Left renal cortex interstitium (tissue), 4 donors: ENCODE measurements at places on chromosomes 7 and 10. TPM values are rescaled to one million over a fixed set of nuclear protein-coding genes. Genes with fewer than 3 reads are reported as not detected.

The EN2 gene
- polyA plus RNA-seq = 0.24 TPM

The TAF6 gene
- 73.0 TPM for polyA plus RNA-seq

The CALN1 gene
- 1.1 TPM for polyA plus RNA-seq

- no peak for DNase-seq
These were observed 136.5 kb upstream of the UNC5B start for GRCh38 chr10:71075759-71076472.

GRCh38 chr10:89639326-89639725 is 5.7 kb downstream of the PANK1 start:
- no peak for DNase-seq

GRCh38 chr7:133804127-133804526 is 323.0 kb upstream of the LRGUK start:
- DNase-seq = no peak

GRCh38 chr7:144391823-144392255 is 11.7 kb downstream of the NOBOX start:
- no peak for DNase-seq

GRCh38 chr10:78775891-78776290 is 292.9 kb upstream of the ZMIZ1 start:
- DNase-seq = no peak

- no peak for DNase-seq
These were observed 113.1 kb downstream of the RNF32 start for GRCh38 chr7:156753630-156754029.

DNA sequence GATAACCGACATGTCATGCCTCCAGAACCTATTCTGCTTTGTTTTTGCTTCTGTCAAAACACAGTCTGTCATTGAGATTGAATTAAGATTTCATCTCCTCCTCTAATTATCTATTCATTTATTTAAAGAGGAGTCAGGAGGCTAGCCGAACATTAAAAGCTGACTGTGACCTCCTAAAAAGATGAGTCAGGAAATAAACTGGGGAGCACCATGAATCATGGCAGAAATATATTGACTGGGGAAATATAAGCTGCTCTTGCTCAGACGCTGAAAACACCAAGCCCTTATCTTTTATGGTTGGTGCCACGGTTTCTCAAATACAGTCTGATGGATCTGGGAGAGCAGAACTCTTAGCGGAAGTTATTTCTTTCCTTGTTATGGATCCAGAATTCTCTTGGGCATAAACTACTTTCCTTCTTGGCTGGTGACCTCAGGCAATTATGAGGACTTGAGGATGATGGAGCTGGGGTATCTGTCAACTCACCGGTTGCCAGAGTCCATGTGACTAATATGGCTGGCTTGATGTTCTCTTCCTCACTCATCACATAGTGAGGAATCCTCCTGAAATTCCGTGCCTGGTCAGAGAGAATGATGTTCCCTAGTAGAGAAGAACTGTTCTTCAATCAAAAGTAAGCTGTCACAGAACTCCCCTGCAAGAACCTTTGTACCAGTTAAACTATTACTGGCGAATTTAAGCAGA is 307.6 kb upstream of the PHYHIPL start:
- no peak for DNase-seq

DNA sequence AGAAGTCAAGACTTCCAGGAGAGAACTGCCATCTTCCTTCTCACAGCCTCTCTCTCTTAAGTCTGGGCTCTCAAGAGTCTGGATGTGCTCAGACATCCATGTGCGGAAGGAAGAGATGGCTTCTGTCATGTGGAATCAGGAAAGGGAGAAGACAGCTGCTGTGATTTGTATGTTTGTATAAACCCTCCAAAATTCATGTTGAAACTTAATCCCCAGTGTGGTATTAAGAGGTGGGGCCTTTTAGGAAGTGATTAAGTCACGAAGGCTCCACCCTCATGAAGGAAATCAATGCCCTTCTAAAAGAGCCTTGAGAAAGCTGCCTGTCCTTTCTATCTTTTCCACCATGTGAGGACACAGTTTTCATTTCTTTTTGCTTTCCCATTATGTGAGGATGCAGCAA is 73.9 kb upstream of the PTN start:
- DNase-seq = no peak

DNA sequence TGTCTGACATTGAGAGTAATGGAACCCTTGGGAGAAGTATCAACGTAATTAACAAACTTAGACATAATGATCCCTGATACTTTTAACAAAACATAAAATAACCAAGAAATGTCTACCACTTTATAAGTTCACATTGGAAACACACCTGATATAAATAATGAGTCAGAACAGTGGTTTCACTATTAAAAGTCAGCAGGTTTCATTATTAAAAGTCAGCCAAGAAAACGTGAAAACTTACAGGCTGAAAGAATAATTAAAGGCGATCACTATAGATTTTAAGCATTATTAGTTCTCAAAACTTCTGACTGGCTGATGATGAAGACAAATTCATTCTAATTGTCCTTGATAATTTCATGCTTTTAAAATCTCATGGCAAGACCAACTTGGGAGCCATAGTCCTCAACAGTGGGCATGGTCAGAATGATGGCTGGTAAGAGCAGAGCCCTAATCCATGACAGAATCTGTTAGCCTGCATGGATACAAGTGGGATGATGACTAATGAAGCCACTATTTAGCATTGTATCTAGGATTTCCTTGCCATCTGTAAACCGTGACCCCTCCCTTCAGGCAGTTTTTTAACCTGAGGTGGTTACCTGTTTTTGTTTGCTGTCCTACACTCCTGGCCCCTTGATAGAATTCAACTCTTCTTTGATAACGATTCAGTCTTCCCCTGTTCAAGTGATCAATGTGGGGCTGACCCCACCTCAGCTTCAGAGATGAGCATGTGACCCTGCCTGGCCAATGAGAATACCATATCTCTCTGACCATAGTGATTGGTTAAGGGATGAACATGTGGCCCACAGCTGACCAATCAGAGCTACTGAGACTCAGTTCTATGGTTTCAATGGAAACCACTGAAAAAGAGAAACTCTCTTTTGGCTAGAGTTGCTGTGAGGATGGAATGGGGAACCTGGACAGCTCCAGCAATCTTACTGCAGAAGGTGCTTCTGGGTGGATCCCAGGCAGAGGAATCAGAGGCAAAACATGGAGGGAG is 151.0 kb downstream of the PLPP4 start:
- no peak for DNase-seq

DNA sequence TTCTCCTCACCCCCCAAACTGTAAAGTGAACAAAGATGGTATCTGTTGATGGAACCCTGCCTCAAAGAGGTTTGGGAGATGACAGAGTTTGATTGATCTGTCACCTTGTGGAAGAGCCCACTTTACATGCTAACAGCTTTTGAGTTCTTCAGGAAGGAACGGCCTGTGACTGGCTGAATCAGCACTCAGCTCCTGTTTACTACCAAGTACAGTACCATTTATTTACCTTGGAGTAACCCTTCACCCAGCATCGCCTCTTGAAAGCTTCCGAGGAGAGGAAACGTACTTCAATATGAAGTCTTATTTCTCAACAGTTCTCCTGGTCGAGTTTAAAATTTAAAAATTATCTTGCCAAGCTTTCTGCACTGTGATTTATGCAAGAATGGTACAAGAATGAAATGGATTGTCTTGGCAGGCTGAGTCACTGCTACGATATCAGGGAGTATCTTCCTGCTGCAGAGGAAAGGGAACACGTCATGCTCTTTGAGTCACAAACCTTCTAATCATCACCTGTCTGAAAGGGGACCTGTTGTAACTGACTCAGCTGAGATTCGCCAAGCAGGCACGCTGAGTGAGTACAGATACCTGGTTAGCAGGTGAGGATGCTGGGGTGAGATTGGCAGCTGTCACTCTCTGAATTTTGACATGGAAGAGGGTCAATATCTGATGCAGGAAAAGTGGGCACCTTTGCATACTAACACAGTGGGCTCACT is 30.1 kb downstream of the KLF6 start:
- DNase-seq = no peak

DNA sequence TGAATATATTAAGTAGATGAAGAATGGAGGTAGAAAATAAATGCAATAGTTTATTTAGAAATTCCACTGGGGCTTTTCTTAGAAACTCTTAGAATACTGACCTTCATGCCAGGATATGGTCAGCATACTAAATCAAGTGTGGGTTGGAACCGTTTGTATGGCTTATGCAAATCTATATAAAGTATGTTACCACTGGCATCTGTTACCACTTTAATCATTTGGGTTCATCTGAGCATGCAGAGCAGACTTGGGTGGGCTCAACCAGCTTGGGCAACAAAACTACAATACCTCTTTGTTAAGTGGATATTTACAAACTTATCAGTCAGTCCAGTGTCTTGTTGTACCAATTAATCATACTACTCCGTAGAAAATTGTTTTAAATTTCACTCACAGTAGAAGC is 125.8 kb downstream of the CRPPA start:
- no peak for DNase-seq
